Right renal cortex interstitium (tissue), 3 donors: ENCODE measurements at places on chromosomes 2 and 18. TPM values are rescaled to one million over a fixed set of nuclear protein-coding genes. Genes with fewer than 3 reads are reported as not detected.

Gene SRD5A2
- 0.08 TPM for polyA plus RNA-seq

Gene SMYD1
- not detected for polyA plus RNA-seq

Gene NEU2
- not detected for polyA plus RNA-seq

Gene NPPC
- 0.40 TPM for polyA plus RNA-seq

Gene LRRFIP1
- polyA plus RNA-seq, result 97.6 TPM

Gene CXCR1
- polyA plus RNA-seq, result not detected

Gene DSC1
- 2.0 TPM for polyA plus RNA-seq

Gene ZNF385B
- 14.4 TPM for polyA plus RNA-seq

Gene SELENOI
- 23.0 TPM for polyA plus RNA-seq

Gene VAMP5
- polyA plus RNA-seq, result 47.0 TPM

Gene MDH1B
- 14.1 TPM for polyA plus RNA-seq

Gene ACTR1B
- 58.1 TPM for polyA plus RNA-seq

Gene KIAA2012
- polyA plus RNA-seq, result 0.10 TPM

Gene XIRP2
- polyA plus RNA-seq, result 0.17 TPM

Gene FBXO36
- 7.1 TPM for polyA plus RNA-seq

Gene UGT1A5
- not detected for polyA plus RNA-seq

Gene TDRD15
- 0.06 TPM for polyA plus RNA-seq

Gene HOXD8
- polyA plus RNA-seq, result 193 TPM

Gene MERTK
- 21.2 TPM for polyA plus RNA-seq

DNA sequence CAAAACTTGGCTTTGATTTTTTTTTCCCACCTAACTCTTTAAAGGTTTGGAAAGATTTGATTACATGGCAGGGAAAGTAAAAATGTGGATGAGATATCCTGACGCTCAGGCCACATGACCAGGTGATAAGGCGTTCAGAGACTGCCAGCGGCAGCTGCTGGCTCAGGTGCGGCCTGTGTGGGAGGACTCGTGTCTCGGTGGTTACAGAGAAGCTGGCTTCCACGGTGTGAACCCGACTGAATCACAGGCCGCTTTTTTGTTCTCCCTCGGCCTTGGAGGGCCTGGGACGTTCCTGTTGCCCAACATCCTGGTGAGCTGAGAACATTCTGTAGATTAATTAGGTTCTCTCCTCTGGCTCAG is 124.2 kb upstream of the ZNF516 start:
- DNase-seq, result no peak

DNA sequence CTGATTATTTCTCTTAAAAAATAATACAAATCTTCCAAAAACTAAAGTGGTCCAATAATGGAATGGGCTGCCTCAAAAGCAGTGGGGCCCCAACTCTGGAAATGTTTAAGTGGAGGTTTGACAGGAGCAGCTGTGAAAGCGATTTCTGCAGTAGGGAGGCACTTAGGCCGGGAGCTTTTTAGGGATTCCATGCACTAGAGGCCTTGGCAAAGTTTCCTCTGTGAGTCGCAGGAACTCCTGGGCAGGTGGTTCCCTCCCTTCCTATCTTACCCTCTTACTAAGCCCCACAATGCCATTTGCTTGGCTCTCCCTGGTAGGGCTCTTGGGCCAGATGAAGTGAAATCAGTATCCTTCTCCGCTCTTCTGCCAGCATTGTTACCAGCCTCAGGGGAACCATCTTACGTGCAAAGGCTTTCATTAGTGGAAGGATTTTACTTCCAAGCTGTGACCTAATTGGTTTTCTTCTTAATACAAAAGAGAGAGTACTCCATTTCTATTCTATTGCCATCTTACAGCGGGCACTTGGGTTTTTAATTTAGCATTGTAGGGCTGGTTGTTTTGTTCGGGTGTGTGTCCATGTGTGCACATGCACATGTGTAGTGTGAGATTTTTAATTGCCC is 34.3 kb upstream of the C18orf32 start:
- DNase-seq, result no peak

GRCh38 chr18:36355511-36355910 is 58.0 kb downstream of the FHOD3 start:
- no peak for DNase-seq

- DNase-seq, result no peak
These were observed 59.4 kb upstream of the SH3RF3 start for GRCh38 chr2:109069331-109070194.

DNA sequence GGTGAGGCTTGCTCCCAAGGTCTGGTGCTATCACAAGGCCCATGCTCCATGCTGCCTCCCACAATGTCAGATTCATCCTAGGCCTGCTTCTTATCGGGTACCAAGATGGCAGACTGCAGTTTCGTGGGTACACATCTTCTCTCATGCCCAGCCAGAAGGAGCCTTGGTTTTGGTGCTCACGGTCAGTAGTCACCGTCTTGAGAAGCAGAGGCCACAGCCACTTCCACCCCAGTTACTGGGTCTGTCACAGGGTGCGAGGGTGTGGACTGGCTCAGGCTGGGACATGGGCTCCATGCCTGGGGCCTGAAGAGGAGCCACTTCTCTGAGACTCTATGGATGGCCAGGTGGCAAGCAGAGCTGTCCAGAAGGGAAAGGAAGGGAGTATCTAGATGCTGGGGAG is 178.8 kb upstream of the HS6ST1 start:
- DNase-seq, result no peak

GRCh38 chr18:44786688-44787087 is 106.0 kb downstream of the SETBP1 start:
- no peak for DNase-seq

GRCh38 chr18:72871091-72871490 is 3.3 kb upstream of the NETO1 start:
- no peak for DNase-seq

DNA sequence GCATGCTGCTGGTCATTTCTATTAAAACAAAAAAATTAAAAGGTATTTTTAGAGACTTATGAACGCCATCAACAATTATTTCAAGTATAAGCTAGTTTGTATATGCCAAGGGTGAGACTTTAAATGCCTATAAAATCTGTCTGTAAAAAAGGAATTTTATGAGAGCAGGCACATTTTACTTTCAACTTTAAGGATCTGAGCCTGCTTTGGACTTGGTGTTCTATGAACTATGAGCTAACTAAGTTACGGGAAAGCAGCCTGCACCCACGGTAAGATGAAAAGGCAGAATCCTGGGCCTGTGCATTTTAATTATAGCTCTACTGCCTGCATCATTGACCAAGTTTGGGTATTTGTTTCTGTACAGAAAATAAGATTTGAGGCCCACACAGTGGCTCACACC is 95.4 kb downstream of the PLEKHM3 start:
- DNase-seq, result no peak

- no peak for DNase-seq
These were observed 17.5 kb upstream of the RAB31 start for GRCh38 chr18:9690418-9691188.

- DNase-seq, result no peak
These were observed 20.0 kb upstream of the RESP18 start for GRCh38 chr2:219352448-219353023.

DNA sequence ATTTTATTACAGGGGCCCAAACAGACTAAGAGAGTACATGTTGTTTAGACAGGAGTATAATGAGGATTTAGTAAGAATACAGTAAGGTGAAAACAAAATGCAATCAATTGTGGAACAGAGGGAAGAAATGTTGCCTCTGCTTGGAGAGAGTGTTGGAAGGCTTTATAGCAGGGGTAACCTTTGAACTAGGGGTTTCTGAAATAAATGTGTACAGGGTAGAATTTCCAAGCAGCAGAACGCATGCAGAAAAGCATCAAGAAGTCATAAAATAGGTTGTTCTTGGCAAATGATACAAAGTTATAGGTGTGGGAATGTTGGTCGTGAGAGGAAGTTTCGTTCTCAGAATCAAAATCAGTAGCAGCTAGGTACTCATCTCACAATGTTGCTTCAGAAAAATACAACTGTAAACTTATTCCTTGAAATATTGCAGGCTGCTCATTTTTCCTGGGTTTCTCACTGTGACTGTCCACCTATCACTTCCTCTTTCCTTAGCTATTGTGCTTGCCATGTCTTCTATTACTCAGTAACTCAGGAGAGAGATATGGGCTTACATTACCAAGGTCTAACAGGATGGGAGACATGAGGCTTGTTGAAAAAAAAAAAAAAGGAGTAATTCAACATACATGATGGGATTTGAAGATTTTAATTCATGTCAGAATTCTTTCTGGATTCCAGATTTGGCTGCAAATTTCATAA is 17.1 kb upstream of the HNMT start:
- no peak for DNase-seq

DNA sequence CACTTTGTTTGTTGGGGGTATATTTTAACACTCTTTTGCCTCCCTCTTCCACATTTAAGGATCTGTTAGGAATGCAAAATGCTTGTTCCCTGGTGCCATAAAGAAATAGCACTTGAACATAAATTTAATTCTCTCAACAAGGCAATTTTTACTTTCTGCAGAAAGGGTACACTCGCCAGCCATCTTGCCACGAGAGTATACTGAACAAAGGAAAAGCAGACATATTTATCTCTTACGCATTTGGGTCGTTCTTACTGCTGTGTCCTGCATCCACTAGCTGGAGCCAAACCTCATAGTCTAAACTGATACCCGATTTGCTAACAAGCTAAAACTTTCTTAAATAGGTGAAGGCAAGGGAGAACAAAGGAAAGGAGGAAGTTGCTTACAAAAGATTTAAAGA is 129.5 kb downstream of the B3GNT2 start:
- no peak for DNase-seq

DNA sequence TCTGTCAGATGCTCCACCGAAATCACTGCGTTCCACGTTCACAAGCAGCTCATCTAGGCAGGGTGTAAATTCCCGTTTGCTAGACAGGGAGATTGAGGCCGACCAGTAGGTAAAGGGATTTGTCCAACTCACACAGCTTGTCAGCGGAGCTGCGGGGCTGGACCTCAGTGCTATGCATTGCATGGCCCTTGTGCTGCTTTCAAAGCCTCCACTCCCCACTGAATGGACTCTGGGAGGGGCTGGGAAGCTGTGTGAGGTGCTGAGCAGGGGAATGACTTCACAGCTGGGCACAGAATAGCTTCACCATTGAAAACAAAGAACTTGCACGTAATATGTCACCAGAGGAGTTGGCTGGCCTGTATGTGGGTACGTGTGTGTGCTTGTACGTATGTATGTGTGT is 21.4 kb downstream of the CELF4 start:
- no peak for DNase-seq

- DNase-seq, result no peak
These were observed 23.1 kb downstream of the HS1BP3 start for GRCh38 chr2:20627712-20628380.

DNA sequence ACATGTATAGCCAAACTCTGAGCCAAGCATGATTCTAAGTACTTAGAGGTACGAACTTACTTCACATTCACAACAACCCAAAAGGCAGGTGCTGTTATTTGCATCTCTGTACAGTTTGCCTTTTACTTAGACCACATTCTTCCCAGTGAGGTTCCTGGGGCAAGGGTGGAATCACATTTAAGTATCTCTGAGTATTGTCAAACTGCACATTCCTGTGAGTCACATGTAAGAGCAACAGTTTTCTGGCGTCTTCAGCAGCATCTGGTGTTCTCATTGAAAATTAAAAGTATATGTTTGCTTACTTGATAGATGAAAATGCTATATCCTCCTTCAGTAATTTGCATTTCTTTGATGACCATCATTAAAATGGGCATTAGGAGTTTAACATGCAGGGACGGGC is 119.1 kb downstream of the UXS1 start:
- no peak for DNase-seq

DNA sequence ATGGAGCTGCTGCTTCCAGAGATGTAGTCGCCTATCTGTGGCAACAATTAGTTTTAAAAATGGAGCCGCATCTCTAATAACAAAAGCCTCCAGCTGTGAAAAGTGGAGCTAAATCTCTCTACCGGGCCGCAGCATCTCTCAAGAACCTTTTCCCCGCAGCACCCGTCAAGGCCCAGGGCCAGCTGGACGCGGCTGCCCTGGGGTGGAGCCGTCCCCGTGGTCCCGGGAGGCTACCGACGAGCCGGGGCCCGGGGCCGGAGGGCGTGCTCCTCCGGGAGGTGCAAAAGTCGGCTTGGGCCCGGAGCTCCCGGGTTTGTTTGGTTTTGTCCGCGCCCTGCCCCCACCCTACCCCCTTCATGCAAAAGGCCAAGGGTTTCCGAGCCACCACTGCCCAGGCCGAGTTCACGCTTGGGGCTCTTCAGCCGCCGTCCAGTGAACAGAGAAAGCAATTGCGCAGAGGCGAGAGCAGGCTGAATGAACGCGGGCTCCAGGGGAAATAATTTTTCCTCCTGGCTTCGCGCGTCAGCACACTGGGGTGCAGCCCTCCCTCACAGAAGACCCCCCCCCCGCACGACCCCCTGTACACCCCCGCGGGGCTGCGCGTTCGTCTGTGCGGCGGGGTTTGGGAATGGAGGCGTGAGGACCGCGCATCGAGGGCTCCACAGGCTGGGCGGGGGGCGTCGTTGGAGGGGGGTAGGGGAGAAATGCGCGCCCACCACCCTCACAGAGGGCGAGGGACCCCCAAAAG is 557 bp upstream of the GREB1L start:
- DNase-seq, result no peak

DNA sequence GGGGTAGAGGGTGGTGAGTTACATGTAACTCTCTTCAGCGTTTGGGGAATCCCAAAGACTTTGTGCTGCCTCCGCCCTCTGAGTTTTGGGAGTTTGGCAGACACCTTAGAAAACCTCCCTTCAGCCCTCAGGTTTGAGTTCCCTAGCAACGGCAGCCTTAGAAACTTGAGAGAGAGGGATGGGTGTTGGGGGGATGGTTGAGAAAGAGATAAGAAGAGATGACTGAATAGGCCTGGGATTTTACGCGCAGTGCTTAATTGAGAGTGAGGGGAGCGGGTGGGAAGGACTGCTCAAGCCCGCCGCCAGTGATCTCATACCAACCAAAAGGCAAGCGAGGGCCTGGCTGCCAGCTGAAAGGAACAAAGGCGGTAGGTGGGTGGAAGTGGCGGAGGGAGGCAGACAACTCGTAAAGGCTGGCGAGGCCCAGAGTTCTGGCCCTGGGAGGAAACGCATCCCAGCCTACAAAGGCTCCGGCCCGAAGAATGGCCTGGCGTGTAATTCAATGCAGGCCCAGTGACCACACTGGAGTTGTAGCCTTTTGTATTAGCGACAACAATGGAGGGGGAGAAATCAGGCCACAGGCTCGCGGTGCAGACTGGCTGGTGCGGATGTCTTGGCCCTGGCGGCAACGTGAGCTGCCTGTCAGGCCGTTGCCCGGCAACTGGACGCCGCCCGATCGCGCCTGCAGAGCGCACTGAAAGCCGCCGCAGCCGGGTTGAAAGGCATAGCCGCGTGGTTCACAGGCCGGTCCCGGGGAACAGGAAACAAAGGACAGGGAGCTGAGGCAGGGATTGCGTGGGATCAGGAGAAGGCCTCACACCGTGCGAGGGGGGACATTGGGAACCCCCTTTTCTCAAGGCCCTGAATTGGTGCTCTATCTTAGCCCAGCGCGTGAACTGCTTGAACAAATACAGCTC is 39.9 kb upstream of the DARS1 start:
- peak; percentile 67 for DNase-seq
